ENCODE measurements at places on chromosomes 12 and 14.
A peak's percentile ranks its signal among the peaks of the same experiment; 100 is the strongest.

GRCh38 chr14:77208291-77208978 lies 26.8 kb downstream of the TMEM63C start:
- peak; percentile 57 for DNase-seq

DNA sequence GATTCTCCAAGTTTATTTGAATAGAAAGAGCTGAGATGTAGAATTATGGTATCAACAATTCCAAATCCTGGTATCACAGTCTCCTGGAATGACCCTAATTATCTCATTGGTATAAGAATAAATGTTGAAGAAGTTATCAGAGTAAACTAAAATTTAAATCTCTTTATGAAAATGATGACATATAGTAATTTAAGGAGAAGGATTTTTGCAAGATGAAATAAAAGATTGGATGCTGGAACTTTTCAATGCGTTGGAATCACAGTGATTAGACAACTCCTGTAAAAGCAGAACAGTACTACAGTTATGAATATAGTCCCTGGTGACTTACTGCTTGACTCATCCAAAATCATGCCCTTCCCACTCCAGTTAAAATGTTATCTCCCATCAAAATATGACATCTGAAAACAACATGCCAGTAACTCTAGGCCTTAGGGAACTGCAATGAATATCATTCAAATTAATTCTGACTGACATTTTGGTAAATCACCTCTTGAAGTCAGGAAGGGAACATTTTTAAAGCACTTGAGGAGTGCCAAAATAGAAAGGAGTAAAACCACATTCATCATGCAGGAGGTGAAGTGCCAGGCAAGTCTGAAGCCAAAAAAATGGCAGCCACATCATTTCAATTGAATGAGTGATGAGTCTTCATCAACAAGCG lies 197.8 kb upstream of the PRKD1 start:
- DNase-seq, result peak; percentile 67

- peak; percentile 31 for DNase-seq
Measured at GRCh38 chr12:94187361-94187760, 39.0 kb downstream of the PLXNC1 start.

DNA sequence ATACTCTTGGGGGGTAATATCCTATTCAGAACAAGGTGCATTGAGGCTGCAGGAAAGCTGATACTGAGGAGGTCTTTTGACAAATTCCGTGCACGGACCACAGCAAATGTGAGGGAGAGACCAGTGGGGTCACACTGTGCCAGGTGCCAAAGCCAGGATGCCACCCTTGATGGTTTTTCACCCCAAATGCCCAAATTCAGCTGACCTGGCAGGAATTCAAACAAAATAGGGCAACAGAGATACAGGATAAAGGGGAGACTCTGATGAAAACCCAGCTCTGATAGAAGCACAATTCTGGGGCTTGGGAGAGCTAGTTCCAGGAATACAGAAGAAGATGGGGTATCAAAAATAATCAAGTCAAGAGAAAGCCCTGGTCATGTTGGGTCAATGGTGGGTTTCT lies 55.3 kb downstream of the SLC8A3 start:
- DNase-seq, result no peak

- no peak for DNase-seq
Measured at GRCh38 chr12:15534322-15534721, 212.0 kb downstream of the PTPRO start.

- no peak for DNase-seq
Measured at GRCh38 chr14:41597647-41598046, 9.0 kb upstream of the LRFN5 start.

DNA sequence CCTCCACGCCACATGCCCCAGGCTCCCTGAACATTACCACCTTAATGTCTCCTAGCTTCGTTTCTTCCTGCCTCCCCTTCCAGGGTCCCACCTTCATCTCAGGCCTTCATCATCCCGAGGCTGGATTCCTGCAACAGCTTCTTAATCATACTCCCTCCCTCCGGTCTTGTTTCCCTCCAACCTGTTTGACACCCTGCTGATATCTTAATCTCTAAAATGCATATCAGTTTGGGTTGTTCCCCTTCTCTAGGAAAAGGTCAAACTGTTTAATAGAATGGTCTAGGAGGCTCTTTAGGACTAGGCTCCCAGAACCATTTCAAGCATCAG lies 125.5 kb upstream of the ARHGAP5 start:
- DNase-seq, result no peak

- peak; percentile 72 for DNase-seq
Measured at GRCh38 chr12:47837190-47838171, 17.8 kb upstream of the HDAC7 start.

GRCh38 chr12:42957136-42957535 lies 367.6 kb upstream of the PRICKLE1 start:
- no peak for DNase-seq

- DNase-seq, result no peak
Measured at GRCh38 chr14:83909507-83909906, 1620.4 kb upstream of the FLRT2 start.

- no peak for DNase-seq
Measured at GRCh38 chr14:72716476-72716875, 177.4 kb downstream of the DPF3 start.

DNA sequence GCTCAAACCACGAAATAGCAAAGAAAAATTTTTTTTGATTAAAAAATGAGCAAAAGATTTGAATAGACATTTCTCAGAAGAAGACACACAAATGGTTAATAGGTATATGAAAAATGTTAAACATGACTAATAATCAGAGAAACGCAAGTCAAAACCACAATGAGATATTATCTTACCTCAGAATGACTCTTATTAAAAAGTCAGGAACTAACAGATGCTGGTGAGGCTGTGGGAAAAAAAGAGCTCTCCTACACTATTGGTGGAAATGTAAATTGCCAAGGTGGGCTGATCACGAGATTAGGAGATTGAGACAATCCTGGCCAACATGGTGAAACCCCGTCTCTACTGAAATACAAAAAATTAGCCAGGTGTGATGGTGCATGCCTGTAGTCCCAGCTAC lies 315.5 kb upstream of the FLRT2 start:
- DNase-seq, result no peak

GRCh38 chr12:49673446-49674317 lies 33.5 kb downstream of the FMNL3 start:
- DNase-seq, result peak; percentile 98

DNA sequence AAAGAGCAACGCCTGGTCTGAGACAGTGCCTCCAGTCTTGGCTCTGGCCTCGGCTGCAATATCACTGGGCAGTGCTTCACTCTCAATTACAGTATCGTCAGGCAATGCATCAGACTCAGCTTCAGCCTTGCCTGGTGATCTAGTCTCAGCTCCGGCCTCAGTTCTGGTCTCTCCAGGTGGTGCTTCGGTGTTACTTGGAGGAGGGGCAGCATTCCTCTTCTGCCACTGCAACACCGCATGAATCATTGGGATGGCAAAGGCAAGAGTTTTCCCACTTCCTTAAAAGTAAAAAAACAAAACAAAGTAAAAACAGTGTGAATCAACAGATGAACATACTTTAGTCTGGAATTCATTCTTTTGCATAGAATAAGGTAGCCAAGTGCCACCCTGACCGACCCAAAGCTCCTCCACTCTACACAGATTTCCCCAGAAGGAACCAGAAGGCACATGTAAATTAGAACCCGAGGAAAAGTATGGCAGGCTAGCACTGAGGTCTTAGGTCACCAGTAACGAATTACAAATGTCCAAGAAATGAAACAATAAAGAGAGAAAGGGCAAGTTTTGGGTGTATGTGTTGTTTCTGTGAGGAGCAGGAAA lies 18.6 kb downstream of the DDX24 start:
- DNase-seq, result no peak

DNA sequence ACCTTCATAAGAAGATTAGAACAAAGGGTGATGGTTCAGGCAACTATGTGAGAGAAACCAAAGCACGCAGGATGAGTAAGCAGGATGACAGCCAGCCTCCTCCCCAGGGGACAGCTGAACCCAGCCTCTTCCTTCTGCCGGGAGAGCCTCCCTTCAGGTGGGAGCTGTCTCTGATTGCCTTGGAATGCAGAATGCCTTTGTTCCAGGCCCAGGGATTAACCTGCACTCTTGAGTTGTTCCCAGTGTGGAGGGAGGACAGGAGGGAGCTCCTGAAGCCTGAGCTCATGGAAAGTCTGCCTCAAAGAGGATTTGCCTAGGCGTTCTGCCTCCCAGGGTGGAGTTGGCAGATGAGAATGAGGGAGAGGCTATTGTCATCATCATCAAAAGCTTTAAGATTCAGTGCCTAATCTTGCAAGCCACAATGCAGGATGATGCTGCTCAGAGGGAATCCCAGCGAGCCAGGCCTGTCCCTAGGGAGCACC lies 3.6 kb upstream of the KRT6A start:
- DNase-seq, result no peak

- no peak for DNase-seq
Measured at GRCh38 chr14:77547512-77548180, 49.0 kb upstream of the ISM2 start.

- DNase-seq, result no peak
Measured at GRCh38 chr12:64801381-64801780, 23.1 kb upstream of the TBC1D30 start.

- DNase-seq, result no peak
Measured at GRCh38 chr14:95197551-95197950, 40.2 kb upstream of the DICER1 start.

DNA sequence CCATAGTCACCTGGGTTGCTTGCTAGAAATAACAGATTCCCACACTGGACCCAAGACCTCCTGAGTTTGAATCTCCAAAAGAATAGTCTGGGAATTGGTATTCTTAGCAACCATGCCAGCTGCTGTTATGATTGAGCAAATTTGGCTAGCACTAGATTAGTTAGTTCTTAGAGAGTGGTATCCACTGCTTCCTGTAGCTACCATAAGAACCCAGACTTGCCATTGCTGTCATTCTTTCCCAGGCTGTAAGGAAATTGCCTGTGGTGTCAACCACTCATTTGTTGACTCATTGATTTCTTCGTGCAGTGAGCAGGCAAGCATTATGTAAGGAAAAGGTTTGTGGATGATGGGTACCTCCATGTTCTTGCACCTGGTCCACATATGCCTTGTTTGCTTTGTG lies 201.8 kb upstream of the RGS6 start:
- DNase-seq, result no peak

DNA sequence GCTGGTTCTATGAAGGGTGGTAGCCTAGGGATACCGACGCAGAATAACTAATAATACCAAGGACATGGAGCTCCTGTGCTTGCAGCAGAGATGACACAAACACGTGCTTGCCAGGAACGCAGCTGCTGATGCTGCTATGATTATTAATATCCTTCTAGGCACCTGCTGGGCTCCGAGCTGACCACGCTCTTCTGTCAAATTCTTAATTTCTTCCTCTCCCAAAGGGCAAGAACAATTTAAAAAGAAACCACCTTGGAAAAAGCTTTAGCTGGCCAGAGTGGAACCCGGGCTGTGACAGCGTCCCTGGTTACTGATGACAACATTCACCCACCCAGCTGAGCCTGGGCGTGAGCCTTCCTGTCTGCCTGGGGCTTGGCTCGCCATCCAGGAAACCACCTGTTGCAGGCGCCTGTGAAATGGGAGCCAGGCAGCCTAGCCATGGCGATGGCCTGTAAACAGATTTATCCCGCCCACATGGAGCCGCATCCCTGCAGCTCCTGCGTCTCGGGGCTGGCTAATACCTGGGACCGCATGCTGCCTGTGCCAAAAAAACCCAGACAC lies 28.8 kb downstream of the CLMN start:
- no peak for DNase-seq

DNA sequence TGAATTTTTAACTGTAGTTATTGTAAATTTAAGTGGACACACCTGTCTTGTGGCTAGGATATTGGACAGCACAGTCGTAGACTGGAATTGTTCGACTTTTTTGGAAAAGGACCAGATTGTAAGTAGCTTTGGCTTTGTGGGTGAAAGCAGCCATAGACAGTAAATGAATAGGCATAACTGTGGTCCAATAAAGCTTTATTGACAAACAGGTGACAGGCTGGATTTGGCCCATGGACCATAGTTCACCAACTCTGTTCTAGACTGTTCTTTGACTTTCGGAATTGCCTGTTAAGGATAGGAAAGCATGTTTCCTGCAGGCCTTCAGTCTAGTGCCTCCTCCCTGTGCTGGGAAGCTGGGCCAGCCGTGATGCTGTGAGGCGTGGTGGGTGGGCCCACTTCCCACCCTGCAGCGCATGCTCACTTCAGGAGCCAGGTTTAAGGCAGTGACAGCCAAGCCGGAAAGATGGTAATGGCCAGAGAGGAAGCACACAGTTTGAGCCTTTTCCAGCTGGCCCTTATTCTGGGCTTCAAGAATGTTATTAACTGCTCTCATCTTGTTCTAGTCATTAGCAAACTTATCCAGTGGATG lies 51.8 kb downstream of the PPP2R5C start:
- DNase-seq, result no peak

DNA sequence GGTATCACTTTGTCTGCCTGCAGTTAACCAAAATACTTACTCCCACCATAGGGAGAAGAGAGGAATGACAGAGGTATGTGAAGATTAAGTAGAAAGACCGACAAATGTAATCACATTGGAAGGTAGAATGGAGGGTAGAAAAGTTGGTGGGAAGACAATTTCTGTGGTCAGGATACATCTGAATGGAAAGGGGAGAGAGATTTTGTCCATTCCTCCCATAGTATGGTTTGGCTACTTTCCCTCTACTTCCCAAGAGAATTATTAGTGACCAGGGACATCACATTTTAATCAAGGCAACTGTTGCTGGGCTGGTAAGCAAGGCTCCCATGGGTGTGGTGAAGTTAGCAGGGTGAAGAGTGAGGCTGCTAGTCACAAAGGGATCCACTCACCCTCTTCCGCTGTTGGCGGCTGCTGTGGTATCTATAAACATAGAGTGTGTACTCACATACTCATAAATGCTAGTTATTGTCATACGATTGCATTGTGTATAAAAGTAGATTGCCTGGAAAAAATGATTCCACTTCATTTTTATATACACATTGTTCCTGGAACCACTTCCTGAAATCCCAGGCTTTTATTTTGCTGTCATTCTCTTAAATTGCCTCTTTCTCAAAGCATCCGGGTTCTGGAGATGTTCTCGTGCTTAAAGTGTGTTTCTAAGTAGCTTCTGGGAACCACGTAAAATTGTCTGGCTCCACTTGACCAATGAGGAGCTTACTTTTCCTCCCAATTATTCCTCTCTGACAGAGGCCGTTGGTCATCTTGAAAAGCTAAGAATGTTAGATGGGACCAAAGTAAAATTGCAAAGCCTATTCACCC lies 413.1 kb downstream of the ZFP36L1 start:
- DNase-seq, result no peak

GRCh38 chr12:47082796-47083621 lies 3.2 kb upstream of the AMIGO2 start:
- no peak for DNase-seq

DNA sequence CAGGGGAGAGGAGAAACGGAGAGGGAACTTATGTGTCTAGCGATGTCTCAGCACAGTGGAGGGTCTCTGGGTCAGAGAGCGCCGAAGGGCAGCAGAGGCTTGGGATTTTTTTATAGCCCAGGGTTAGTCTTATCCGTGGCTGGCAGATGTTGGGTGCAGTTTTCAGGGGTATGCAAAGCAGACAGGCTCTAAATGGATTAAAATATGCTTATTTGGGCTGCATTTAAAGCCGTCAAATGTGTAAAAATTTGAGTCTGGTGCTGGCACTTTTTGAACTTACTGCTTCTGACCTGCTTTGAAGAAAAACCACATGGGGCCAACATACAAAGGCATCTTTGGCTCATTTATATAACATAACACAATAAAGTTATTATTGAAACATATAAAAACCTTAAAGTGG lies 178.8 kb downstream of the ESR2 start:
- DNase-seq, result no peak

DNA sequence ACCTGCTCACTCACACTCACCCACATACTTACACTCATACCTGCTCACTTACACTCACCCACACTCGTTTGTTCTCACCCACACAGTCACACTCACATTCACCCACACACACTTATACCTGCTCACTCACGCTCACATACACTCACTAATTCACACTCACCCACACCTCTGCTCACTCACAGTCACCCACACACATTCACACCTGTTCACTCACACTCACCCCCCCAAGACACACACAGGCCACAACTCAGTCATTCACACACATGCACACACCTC lies 436.2 kb downstream of the BCL11B start:
- no peak for DNase-seq
